ENCODE measurements at places on chromosomes 2 and 18. TPM values are rescaled to one million over a fixed set of nuclear protein-coding genes. Genes with fewer than 3 reads are reported as not detected.

Gene POTEI
- total RNA-seq: not detected

Gene UGT1A1
- total RNA-seq: not detected

GRCh38 chr2:159797543-159798375 is at the start of gene CD302:
Gene CD302 (minus strand): TSS chr2:159798208. CDS start chr2:159798198, 10 bp downstream.
- no peak for DNase-seq

DNA sequence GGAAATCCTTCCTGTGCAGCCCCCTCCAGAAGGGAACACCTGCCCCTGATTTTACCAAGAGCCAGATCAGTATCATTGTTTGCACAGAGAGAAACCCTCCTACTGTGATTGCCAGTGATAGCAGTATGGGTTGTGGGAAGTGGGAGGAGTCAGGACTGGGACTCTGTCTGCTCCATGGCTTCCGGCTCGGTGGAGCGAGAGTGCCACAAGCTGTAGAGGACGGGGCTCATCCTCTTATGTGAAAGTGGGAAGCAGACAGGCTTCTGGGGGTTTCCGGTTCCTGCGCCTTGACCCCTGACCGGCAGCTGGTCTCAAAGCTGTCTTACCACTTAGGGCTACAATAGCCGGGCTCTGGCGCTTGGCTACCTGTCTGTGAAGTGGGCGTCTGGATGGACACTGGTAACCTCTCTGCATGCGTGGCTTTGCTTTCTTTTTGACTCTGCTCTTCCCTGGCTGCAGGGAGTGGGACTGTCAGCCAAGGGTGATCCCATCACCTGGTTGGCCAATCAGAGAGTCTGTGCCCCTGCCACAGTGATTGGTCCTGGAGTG is 79.7 kb downstream of the BCL2L11 start:
- DNase-seq: no peak

- DNase-seq: no peak
Observed at GRCh38 chr2:11802782-11803191, 56.4 kb downstream of the LPIN1 start.

- DNase-seq: no peak
Observed at GRCh38 chr2:200348897-200349563, 42.5 kb downstream of the SPATS2L start.

DNA sequence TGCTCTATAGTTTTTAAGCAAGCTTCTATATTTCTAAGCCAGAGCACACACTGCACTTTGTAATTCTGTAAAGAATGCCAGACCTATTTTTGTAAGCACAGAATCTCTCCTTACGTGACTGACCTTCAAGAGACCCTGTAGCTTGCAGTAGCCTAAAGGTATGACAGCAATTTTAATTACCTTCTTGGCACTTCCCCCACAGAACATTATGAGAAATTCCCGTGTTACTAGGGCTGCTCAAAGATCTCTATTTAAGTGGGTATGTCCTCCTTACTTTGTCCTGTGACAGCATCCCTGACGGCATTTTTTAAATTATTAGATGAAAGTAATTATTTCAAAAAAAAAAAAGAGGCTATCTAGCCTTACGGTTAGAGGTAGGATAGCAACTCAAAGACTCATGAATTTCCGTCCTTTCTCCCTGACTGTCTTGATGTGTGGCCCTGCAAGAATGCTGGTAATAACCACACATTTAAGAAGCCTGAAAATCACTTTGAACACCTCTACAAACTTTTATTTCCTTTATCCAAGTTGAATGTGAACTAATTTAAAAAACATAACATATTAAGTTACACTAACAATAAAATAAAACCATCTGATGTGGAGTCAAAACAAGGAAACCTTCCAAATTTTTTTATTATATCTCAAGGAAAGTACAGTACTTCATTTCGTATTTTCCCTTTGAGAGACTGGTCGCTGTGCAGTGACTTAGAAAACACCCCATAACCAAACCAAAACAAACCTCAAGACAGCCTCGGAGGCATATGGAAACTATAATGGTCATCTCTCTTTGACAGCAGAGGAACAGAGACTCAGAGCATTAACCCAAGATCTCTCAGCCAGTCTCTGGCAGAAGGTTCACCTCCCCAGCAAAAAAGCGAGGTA is 54.9 kb downstream of the THUMPD2 start:
- DNase-seq: no peak

DNA sequence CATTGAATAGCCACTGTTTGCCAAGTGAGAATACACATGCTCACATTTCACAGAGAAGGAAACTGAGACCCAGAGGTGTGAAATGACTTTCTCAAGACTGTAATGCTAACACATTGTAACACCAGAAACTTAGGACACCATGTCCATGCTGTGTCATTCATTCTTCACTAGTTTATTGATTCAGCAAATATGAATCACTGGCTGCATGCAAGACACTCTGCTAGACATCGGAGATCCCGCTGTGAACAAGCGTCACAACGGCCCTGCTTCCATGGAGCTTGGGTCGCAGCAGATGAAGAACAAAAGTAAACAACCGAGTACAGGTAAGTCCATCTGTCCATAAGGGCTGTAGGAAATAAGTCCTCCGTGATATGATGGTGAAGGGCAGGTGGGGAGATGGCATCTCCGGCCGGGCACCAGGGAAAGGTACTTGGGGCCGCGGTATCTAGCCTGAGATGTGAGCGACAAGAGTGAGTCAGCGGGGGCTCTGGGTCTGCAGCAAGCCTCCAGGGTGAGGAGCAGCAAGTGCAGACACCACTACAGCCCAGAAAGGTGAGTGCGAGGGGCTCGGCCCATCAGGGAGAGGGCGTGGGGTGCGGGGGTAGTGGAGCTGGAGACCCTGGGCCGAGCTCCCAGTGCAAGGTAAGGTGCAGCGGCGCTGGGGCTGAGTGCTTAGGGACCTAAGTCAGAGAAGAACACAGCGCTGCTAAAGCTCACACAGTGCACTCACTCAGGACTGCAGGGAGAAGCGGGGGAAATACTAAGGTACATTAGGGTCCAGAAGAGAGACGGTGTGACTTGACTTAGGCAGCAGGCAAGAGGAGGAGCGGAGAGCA is 391.2 kb downstream of the FBXO15 start:
- DNase-seq: no peak
